ENCODE measurements at places on chromosomes 6 and 20. TPM values are rescaled to one million over a fixed set of nuclear protein-coding genes. Genes with fewer than 3 reads are reported as not detected.

PTCRA gene
- not detected for total RNA-seq

COQ3 gene
- total RNA-seq = 11.0 TPM

ZNF391 gene
- 0.23 TPM for total RNA-seq

SLC17A3 gene
- total RNA-seq = 1.1 TPM

FKBP1C gene
- 2.3 TPM for total RNA-seq

GMPR gene
- total RNA-seq = 2.2 TPM

IDH3B gene
- total RNA-seq = 126 TPM

TREML4 gene
- not detected for total RNA-seq

PHACTR3 gene
- total RNA-seq = not detected

COL21A1 gene
- total RNA-seq = 0.76 TPM

PPIL6 gene
- 2.9 TPM for total RNA-seq

TSPO2 gene
- total RNA-seq = not detected

ANKRD66 gene
- total RNA-seq = not detected

DACT2 gene
- total RNA-seq = 0.20 TPM

DLL1 gene
- 0.15 TPM for total RNA-seq

TDRD6 gene
- not detected for total RNA-seq
